Dermis microvascular lymphatic vessel endothelial cell (primary cell): ENCODE measurements at places on chromosomes 5 and 9. TPM values are rescaled to one million over a fixed set of nuclear protein-coding genes. Genes with fewer than 3 reads are reported as not detected.

DNA sequence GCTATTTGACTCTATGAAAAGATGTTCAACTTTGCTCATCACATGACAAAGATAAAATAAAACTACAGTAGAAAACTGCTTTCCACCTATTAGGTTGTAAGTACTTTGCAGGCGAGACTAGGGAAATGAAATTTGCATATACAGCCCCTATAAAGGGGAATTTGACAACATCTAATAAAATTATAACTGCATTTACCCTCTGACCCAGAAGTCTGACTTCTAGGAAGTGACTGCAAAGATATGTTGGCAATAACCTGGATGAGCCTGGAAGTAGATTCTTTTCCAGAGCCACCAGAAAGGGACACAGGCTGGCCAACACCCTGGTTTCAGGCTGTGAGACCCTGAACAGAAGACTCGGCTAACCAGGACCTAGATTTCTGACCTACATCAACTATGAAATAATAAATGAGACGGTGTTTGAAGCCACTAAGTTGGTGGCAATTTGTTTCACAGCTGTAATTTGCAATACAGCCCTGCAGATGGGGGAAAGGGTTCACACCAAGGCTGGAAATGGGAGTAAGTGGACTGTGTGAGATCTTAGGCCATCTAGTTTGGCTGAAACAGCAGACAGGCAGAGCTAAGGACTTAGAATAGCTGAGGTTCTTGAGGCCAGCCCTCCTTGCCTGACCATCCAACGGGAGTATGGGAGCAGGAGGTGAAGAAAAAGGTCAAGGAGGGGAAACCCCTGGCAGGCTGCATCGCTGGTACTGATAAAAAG, 106.6 kb downstream of the SIL1 start:
- DNase-seq = no peak

DNA sequence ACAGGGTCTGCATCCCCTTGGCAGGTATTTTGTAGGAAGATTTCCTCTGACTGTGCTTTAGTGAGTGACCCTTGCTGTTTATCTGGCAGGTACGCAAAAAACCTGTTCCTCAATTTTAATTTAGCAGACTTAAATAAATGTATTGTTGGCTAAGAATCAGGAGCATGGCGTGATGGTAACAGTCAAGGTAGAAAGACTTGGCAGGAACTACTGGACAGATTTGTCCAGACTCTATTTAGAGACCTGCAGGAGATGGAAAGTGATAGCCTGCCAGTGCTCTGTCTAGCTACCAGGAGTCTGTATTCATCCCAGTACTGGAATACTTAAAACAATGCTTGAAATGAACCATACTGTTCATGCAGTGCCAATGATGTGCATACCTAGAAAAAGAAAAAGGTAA, 78.8 kb upstream of the MAST4 start:
- DNase-seq = no peak

GRCh38 chr5:75545131-75545530, 33.4 kb downstream of the POLK start:
- no peak for DNase-seq

- peak; percentile 41 for DNase-seq
Measured at GRCh38 chr9:92735636-92736562, 28.7 kb downstream of the BICD2 start.

DNA sequence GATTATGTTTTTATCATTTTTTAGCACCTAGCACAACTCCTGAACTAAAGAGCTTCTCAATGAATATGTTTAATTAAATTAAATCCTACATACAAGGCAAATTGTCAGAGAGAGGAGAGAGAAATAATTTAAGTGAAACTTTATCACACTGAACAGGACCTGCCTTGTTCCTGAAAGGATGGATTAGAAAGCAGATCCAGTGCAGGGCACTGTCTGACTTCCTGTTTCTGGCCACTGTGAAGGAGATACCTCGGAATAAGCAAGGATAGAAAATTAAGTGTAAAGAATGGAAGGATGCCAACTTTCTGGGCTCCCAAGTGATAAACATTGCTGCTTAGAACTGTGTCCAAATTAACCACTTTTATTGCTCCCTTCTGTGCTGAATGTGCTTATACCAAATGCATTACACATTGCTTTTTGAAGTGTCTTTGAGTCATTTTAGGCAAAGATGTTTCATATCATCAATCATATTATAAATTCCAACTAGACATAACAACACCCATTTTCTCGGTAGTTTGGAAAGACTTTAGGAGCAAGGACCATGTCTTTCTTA, 89.1 kb upstream of the SPDL1 start:
- DNase-seq = no peak

- DNase-seq = no peak
Measured at GRCh38 chr5:64914396-64914795, 145.7 kb downstream of the CWC27 start.

DNA sequence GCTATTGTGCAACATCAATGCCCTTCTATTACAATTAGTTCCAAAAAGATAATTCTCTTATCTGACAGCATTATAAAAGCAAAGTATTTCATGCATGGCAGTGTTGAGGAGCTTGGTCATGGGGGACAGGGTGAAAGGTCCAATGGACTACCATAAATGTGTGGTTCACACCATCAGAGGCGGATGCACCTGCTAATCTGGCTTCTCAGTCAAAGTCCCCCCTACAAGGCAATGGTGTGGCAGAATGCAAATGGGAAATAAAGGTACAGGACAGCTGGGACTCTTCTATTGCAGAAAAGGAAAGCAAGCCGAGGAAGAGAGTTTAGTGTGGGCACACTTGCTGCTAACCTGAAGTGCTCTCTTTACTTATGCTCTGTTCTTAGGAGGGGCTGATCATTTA, 369.1 kb downstream of the NDUFS4 start:
- DNase-seq = no peak

GRCh38 chr5:178502401-178503100, 87.6 kb downstream of the COL23A1 start:
- no peak for DNase-seq

DNA sequence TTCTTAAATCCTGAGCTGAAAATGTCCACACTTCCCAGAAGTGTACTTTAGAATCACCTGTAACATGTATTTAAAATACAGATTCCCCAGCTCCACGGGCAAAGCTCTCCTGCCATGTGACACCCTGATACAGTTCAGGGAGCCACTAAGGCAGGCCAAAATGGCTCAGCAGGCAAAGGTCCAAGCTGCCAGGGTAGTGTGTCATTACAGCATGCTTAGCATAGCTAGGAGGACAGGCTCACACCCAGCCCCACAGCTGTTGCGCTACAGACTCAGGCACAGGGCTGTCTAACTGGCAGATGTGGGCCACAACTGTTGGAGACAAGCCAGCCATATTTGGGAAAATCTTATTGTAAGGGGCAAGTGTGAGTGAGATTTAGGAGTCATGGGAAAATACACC, 73.0 kb downstream of the C9orf85 start:
- no peak for DNase-seq

DNA sequence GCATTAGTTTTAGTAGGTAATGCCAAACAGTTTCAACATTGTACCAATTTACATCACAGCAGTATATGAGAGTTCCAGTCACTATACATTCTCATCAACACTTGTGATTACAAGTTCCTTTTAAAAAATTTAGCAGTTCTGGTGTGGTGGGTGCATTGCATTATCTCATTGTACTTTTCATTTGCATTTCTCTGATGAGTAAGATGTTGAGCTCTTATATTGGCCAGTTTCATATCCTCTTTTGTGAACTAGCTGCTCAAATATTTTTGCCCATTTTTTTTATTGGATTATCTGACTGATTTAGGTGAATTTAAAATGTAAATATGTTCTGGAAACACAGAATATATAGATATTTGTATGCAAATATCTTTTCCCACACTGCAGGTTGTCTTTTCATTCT, 160.9 kb upstream of the NR3C1 start:
- DNase-seq = no peak

Gene KYAT1
- total RNA-seq = 4.7 and 5.4 TPM in 2 replicates

Gene FAM221B
- total RNA-seq = not detected in 2 replicates

Gene ZNF366
- 1.6 and 1.9 TPM in 2 replicates for total RNA-seq

Gene LARP1
- 30.4 and 45.0 TPM in 2 replicates for total RNA-seq

Gene LECT2
- total RNA-seq = not detected in 2 replicates

Gene HEMGN
- not detected in 2 replicates for total RNA-seq

Gene C5
- 1.5 and 1.6 TPM in 2 replicates for total RNA-seq

Gene GM2A
- 9.2 and 14.7 TPM in 2 replicates for total RNA-seq

Gene NR2F1
- total RNA-seq = 41.5 and 102 TPM in 2 replicates

Gene BAAT
- total RNA-seq = under 0.01 TPM in 1 of 2 replicates, not detected in the other
